ENCODE measurements at places on chromosomes 16 and 17.

DNA sequence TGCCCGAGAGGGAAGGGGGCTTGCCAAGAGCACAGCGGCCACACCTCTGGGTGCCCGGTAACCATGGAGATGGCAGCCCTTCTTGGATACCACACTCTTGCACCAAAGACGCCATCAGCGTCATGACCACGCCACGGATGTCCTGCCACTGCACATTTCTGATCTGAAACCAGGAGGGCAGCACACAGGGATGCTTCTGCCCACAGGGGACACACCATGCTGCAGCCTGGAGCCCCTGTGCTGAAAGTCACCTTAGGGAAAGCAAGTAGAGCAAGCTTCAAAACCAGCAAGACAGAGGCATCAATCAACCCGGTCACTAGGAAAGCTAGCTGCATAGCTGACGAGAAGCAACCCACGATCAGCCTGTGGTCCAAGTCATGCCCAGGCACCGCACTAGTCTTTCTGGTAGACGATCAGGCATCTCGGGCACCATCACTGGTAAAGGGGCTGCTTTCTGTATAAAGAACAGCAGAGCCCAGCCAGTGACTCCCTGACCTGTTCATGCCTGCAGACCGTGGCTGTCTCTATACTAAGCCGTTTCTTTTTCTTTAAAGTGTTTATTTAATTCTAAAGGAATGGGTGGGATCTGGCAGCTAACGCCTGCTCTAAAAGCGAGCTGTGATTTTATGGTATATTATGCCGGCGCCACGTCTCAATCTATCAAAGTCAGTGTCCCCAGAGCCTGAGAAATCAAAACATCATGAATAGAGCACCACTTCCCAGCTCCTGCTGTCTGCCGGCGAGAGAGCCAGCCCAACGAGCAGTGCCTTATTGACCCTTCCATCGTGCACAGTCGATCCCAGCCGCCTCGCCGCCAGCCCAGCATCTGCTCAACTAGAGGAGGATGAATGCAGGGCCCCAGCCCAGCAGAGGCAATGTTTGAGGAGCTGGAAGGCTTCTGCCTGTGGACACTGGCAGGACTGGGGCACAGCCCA, 244.7 kb downstream of the RBFOX3 start:
- no peak for DNase-seq

DNA sequence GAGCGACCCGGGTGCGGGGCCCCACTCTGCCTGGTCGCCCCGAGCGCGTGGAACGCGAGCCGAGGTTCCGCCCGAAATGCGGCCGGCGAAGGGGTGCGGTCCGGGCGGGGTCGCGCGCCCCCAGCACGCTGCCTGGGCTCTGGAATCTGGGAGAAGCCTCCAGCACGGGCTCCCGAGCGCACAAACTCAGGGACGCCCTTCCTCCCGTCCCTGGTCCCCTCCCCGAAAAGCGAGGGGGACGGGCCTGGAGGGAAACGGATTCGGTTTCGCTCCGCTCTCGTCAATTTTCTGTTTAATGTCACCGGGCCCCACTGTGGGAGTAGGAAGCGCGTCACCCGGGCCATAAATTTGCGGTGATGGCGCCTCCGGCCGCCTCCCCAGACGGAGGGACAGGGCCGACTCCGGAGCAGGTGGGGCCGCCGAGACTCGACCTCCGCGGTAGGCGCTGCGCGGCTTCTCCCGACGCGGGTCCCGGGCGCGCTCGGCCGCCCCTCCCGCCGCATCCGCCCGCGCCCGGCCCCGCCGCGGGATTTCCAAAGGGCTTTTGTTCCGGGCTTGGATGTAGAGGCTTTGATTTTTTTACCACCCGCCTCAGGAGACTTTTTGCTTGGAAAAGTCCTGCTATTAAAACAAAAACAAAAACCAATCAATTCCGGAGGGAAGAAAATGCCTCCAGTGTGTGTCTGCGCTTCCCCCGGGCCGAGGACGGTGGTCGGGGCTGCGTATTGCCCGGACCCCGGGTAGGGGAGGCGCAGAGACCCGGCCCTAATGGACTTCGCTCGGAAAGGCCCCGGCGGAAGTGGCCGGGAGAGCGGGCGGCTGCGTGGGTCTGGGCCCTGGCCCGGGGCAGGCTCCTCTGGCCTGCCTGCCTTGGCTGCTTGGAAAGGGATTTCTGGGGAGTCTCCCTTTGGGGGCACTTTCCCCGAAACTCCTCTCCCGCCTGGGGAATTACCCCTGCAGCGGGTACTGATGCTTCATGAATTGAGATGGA, 7.9 kb upstream of the BAHCC1 start:
- peak; percentile 59 for DNase-seq

DNA sequence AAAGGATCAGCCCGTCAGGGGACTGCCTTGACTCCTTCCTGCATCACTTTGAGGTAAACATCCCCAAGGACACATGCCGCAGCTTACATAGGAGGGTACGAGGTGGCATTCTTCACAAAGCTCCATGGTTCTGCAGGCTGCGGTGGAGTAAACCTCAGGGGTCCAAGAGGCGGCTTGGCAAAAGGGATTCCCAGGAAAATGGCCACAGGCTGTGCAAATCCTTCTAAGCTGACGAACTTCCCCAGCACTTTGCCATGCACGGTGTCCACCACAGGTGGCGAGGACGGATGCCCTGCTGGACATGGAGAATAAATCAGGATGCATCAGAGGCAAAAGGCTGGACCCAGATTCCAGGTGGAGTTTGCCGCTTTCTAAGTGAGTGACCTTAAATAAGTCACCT, 4.2 kb downstream of the CES1 start:
- no peak for DNase-seq

GRCh38 chr16:75550211-75550662, 5.8 kb downstream of the TMEM231 start:
- DNase-seq, result no peak

GRCh38 chr16:84764970-84765369, 54.8 kb upstream of the CRISPLD2 start:
- no peak for DNase-seq

DNA sequence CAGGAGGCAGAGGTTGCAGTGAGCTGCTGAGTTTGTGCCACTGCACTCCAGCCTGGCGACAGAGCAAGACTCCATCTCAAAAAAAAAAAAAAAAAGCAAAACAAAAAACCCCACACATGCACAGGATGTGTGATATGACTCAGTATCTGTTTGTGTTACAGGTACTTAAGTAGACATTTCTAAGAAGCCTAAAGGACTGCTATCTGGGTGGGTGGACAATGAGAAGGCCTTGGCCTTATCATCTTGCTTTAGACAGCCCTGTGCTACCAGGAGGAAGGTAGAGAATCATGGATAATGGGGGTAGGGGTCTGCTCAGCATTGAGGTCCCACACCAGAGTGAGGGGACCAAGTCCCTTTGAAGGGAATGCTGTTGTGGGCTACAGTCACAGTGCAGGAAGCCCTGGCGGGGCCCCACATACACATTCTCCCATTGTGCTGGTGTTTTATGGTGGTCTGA, 26.7 kb downstream of the PLD6 start:
- no peak for DNase-seq

GRCh38 chr17:48551596-48552465, 6.9 kb upstream of the HOXB2 start:
- no peak for DNase-seq

GRCh38 chr17:42272162-42272907, 3.9 kb downstream of the STAT5B start:
- no peak for DNase-seq

- DNase-seq, result no peak
Observed at GRCh38 chr16:67661101-67661761, 471 bp downstream of the PARD6A start.

- DNase-seq, result no peak
Observed at GRCh38 chr17:56902348-56902747, 11.5 kb downstream of the TRIM25 start.

DNA sequence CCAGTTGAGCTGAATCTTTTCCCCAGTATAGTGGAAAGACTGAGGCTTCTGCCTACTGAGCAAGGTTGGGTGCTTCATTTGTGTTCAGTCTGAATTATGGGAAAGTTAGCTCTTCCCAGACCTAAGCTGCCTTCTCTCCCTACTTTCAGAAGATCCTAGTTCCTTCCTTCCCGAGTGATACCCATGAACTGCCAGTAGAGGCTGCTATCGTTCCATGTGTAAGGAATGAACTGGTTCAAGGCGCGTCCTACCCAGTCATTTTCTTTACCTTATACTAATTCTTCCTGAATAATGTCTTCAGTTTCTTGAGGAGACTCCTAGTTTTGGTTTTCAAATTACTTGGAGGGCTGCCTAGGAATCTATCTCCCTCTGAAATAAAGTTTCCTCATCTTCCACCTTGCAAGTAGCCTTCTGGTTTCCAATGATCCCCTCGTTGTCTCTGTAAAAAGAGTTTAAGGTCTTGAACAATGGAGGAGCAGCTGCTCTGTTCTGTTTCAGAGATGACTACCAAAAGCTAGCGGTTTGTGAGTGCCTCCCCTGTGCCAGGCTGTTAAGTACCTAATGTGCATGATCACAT, 934 bp upstream of the AOC2 start:
- no peak for DNase-seq

- DNase-seq, result no peak
Observed at GRCh38 chr16:12210258-12210880, 233.8 kb downstream of the SNX29 start.

DNA sequence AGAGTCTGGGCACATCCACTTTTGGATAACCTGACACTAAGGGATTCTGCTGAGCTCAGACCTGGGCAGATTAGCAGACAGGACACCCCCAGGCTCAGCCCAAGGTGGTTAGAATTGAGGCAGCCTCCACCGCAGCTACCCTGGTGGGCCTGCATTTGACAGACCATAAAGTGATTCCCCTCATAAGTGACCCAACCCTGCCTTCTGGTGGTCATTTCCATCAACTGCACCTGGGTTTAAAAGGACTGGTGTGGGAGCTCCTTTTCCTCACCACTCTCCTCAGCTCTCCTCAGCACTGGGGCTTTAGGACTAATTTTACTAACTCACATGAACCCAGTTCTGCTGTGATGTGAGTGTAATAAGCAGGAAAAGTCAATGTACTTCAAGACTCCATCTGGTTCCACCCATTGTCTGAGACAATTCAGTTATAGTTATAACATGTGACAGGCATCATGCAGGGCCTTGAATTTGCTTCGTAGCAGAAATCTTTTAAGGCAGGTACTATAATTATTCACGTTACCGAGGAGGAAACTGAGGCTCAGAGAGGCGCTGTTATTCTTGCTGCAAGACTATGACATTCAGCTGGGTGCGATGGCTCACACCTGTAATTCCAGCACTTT, 42.5 kb downstream of the MYH3 start:
- DNase-seq, result peak; percentile 73
